ENCODE measurements at places on chromosomes 7 and 10.
A peak's percentile ranks its signal among the peaks of the same experiment; 100 is the strongest.

- no peak for DNase-seq
Measured at GRCh38 chr7:129118182-129118581, 26.3 kb upstream of the TSPAN33 start.

DNA sequence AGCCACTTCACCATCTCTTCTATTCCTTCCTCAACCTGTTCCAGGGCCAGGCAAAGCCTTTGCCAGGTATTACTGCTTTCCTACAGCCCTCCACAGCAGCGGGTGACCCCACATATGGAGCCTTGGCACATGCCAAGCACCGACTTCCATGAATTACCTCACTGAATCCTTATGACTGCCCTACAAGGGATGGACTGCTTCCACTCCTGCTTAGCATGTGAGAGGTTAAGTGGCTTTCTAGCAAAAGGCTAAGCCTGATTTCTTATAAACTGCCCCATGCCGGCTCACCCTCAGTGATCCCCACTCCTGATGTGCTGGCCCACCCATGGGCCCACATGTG, 44.0 kb upstream of the PDLIM1 start:
- no peak for DNase-seq

DNA sequence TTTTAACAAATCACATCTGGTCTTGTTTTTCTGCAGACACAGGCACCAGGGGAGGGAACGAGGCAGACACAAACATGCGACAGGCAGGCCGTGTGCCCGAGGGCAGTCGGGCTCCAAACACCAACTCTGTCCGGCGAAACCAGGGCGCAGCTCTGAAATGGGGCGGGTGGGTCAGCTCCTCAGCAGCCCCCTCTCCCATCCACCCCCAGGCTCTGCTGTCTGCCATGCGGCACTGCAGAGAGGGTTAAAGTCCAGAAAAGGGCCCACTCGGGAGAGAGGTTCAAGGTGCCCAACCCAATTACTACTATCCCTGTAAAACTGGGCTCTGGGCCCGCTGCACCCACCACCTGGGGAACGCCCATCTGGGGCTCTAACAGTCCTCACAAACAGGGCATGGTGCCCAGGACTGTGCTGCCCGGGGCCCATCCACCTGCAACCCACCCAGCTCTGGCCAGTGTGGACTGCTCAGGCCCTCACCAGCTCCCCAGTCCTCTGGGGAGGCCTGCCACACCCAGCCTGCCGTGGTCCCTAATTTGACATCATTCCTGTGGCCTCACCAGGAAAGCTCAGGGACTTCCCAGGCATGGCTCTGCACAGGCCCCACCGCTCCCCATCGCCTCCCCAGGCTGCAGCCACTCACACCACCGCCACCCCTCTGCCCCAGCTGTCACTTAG, 18.7 kb downstream of the YKT6 start:
- no peak for DNase-seq

- no peak for DNase-seq
Measured at GRCh38 chr7:140591180-140591902, 49.3 kb downstream of the DENND2A start.

DNA sequence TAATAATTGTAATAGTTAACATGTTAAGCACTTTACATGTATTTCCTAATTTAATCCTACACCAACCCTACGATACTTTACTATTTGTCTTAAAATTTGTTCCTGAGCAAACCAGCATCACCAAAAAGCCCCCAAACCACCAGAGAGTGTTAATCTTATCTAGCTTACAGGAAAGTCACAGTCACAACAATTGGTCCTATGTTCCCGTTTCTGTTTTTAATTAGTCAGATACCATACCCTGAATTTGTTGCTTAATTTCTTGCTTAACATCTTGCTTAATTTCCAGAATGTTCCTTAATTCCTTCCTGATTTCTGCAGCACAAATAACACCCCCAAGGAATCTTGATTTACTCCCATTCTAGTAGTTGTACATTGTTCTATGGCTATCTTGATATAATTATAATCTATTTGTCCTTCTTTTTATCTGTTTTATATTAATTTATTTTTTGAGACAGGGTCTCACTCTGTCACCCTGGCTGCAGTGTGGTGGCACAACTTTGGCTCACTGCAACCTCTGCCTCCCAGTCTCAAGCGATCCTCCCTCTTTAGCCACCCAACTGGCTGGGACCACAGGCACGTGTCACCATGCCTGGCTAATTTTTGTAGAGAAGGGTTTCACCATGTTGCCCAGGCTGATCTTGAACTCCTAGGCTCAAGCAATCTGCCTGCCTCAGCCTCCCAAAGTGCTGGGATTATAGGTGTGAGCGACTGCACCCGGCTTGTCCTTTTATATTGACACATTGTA, 6.6 kb upstream of the PDSS1 start:
- DNase-seq = no peak

DNA sequence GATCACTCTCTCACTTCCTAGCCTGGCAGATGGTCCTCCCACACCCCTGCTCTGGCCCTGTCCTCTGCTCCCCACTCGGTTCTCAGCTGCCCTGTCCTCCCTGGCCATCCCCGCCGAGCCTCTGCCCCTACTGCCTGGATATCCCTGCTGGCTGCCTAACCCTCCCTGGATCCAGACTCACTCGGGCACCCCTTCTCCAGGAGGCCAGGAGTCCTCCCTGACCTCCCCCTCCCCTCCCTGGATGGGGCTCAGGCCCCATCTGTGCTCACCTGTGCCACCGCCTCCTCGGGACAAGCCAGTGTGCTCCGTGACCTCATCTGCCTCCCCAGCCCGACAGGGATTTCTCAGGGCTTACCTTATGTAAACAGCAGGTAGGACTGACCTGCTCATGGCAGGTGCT, 406.1 kb downstream of the TCERG1L start:
- DNase-seq = no peak

GRCh38 chr7:130673066-130673465, 4.5 kb upstream of the COPG2 start:
- DNase-seq = no peak

DNA sequence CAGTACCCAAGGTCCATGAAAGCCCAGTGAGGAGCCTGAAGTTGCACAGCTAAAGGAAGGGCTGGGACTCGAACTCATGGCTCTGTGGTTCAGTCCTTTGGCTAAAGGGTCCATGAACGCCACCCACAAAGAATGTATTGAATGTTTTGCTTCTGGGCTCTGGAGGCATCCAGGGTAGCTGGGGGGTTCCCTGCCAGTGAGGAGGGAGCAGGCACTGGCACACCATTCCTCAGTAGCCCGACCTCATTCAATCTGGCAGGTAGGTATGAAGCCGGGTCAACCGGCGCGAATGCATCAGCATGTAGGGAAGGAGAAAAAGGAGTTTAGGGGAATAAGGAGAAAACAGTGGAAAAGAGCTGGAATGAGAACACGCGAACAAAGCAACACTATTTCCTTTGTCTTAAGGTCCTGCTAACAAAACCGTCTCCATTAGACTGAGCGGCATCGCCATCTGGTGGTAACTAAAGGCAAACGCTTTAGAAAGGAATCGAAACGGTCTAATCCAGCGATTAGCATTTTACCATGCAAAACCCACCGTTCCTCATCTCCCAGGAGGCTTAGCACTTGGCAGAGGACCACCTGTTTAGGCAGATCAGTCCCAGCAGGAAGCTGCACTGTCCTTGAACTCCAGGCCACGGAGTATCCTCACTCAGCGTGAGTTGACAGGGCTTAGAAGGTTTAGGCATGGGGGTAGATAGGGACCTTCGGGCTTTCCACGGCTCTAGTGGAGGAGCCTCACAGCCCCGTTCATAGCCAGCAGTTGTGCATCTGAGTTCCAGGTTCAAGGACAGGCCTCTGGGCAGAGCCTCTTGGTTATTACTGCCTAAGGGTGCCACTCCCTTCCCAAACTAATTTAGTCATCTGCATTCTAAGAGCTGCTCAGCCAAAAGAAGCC, 122.8 kb downstream of the UBE2H start:
- DNase-seq = peak; percentile 64

DNA sequence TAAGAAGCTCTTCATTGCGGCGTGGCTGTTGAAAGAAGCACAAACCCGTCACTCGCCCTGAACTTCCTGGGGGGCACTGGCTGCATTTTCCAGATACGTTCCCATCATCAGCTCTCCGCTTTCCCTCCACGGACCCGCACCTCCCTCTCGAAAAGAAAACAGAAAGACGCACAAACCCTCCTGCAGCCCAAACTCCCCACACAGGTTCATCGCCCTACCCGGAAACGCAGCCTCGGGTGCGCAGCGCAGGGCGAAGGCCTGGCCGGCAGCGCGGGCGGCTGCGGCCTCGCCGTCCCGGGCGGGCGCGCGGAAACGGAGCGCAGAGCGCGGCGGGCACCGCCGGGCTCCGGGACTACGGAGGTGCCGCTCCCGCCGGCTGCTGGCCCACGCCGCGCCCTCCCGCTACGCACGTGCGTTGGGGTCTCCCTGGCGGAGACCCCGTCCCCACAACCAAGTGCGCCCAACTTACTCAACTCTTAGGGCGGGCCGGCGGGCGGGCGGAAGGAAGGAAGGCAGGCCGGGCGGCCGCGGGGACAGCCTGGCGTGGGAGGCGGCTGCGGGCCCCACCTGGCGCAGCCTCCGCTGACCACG, 822 bp downstream of the ZNF800 start:
- peak; percentile 62 for DNase-seq

GRCh38 chr7:55983537-55983936, 19.2 kb downstream of the NIPSNAP2 start:
- DNase-seq = no peak

DNA sequence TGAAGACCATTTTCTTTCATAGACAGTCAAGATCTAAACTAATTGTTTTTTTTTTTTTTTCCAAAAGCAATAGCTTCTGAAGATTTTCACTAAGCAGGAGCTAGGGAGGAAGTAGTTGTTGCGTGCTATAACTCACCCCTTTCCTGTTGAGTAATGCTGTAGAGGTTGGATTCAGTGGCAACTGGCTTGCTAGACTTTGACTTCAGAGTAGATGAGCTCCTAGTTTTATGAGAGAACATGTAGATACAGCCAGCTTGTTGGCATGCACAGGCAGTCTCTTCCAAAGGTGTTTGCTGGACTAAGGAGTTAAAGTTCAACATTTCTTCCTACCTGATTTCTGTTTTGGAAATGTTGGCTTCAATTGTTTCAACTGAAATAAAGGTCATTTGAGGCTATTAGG, 66.2 kb upstream of the MXI1 start:
- DNase-seq = no peak

GRCh38 chr7:41641011-41641664, 61.8 kb downstream of the INHBA start:
- DNase-seq = no peak

- no peak for DNase-seq
Measured at GRCh38 chr7:74428023-74428422, 25.7 kb upstream of the GTF2IRD1 start.

- DNase-seq = no peak
Measured at GRCh38 chr7:113622796-113623195, 296.0 kb downstream of the PPP1R3A start.

GRCh38 chr10:123706236-123706635, 40.1 kb downstream of the GPR26 start:
- DNase-seq = no peak

GRCh38 chr10:109846832-109847231, 76.5 kb downstream of the XPNPEP1 start:
- no peak for DNase-seq

DNA sequence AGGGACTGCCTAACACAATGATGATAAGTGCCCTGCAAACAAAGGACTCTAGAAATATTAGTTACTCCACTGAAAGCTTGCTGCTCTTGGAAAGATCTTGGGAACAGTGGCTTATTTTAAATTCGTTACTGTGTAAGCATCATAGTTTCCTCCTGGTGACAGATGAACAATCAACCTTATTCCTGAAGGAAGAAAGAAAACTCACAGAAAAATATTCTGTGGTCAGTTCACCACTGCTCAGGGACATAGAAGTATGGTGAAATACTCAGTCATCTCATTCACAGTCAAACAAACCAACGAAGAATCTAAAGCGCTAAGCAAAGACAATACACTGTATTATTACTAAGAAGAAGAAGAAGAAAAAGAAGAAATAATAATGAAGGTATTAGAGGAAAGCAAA, 27.8 kb downstream of the MKX start:
- no peak for DNase-seq

GRCh38 chr7:7112868-7113267, 69.5 kb upstream of the C1GALT1 start:
- DNase-seq = no peak

DNA sequence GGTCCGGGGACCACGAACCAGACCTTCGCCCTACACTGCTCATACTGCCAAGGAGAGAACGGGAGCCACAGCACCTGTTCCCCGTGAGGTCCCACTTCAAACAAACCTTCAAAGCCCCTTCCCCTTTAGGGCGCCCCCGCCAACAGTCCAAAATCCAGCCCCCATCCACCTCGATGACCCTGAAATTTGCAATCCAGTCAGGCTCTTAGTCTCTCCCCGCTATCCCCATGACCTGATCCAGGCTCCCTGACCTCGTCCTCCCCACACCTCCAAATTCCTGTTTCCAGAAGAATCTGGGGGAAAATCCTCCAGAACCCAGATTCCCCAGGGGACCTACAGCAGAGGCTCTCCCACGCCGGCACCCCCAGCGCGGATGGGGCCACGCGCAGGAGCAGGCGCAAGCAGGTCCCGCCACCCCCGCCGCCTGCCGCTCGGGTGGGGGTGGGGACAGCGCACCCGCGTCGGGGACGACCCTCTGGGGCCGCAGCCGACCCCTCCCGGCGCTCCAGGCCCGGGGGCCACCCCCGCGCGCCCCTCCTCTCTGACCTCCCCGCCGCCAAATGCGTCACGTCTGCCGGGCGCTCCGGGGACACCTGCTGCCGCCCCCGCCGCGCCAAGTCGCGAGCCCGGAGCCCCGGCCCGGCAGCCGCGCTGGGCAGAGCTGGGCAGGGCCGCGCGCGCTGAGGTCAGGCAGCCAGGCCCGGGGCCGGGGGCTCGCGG, 753 bp downstream of the CAMK2B start:
- no peak for DNase-seq

DNA sequence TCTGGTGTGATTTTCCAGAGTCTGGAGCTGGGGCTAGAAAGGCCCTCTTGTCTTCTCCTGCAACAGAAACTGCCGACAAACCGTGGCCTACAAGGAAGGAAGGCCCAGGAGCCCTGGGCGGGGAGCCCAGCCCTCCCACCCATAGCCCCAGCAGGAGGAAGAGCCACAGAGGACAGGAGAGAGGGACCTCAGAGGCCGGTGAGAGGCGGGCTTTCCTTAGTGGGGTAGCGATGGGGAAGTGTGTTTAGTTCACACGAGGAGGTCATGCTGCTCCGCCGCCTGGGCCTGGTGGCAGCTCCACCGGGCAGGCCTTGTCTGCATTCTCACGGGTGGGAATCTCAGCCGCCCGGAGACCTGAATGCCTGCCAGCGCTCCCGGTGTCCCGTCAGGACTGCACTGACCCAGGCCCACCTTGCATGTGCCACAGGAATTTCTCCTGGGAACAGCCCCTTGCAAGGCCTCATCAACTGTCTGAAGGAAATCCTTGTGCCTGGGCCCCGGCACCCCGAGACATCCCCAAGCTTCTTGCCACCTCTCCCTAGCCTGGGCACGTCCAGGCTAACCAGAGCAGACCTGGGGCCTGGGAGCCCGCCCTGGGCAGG, 50.9 kb downstream of the ZNF467 start:
- DNase-seq = no peak

GRCh38 chr10:59222788-59223187, 46.3 kb downstream of the PHYHIPL start:
- DNase-seq = no peak

- DNase-seq = no peak
Measured at GRCh38 chr10:18424200-18424599, 227.2 kb downstream of the NSUN6 start.
